AG04449 (cell line): ENCODE measurements at places on chromosomes 5 and 9.
A peak's percentile ranks its signal among the peaks of the same experiment; 100 is the strongest.

- no peak for DNase-seq
Observed at GRCh38 chr5:14178671-14179211, 35.6 kb downstream of the TRIO start.

DNA sequence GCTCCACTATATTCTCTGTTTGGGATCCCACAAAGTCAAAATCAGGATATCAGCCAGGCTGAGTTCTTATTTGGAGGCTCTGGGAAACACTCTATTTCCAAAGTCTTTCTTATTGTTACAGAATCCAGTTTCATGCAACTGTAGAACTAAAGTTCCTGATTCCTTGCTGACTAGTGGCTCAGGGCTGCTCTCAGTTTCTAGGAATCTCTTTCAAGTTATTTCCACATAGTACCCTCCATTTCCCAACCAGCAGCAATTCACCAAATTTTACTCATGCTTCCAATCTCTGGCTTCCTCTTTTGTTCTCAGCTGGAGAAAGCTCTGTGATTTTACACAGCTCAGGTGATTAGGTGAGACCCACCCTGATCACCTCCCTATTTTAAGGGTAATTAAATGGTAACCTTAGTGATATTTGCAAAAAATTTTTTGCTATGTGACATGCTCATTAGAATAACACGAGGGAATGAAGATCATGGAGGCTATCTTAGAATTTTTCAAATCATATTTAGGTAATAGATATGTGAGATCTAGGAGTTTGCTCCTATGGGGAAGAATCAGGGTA is 794.9 kb upstream of the ARRDC3 start:
- no peak for DNase-seq

DNA sequence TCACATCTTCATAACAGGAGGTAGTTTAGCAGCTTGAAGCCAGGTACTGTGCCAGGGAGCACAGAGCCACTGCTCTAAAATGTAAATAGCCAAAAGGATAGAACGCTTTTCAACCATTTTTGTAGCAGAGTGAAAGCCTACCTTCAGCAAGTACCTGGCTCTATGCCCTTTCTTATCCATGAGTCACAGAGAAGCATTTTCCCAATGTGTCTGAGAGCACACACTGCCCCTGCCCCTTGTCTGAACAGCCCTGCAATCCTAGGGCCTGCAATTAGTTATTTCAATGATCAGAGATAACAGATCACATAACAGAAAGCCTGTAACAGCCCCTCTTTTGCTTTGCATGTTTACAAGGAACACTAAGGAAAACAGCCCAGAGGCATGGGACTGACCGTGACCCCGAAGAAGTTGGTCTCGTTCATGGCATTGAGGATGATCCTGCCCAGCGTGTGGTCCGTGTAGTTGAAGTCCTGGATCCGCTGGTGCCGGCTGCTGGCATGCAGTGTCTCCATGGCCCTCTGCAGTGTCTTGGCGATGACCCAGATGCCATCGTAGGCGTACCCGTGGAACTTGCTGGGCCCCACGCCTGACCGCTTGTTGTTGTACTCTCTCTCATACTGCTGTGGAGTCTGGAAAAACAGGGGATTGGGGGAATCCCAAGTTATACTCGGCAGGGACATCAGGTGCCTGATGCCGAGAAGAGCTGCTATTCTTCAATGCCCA is 198.3 kb upstream of the TBC1D2 start:
- no peak for DNase-seq

- DNase-seq, result no peak
Observed at GRCh38 chr9:126482361-126483044, 131.2 kb upstream of the LMX1B start.

GRCh38 chr5:79193643-79194042 is 42.3 kb upstream of the JMY start:
- DNase-seq, result no peak

- no peak for DNase-seq
Observed at GRCh38 chr5:144191998-144192397, 21.3 kb downstream of the KCTD16 start.

DNA sequence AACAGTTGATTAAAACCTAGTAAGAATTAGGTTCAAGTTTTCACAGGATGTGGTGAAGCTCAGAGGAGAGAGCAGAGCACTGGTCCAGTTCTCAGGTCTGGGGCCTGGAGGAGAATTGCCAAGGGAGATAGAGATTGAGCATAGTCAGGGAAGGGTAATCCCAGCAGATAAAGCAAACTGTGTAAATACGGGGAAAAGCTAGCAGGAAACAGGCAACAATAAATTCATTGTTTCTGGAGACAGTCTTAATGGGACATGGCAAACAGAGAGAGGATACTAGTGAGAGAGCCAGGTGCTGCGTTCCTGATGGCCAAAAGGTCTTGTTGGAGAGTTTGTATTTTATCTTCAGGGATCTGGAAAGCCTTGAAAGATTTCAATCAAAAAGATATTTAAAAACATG is 333.0 kb downstream of the PDE4D start:
- DNase-seq, result no peak

- no peak for DNase-seq
Observed at GRCh38 chr9:26727471-26727870, 165.1 kb downstream of the CAAP1 start.

DNA sequence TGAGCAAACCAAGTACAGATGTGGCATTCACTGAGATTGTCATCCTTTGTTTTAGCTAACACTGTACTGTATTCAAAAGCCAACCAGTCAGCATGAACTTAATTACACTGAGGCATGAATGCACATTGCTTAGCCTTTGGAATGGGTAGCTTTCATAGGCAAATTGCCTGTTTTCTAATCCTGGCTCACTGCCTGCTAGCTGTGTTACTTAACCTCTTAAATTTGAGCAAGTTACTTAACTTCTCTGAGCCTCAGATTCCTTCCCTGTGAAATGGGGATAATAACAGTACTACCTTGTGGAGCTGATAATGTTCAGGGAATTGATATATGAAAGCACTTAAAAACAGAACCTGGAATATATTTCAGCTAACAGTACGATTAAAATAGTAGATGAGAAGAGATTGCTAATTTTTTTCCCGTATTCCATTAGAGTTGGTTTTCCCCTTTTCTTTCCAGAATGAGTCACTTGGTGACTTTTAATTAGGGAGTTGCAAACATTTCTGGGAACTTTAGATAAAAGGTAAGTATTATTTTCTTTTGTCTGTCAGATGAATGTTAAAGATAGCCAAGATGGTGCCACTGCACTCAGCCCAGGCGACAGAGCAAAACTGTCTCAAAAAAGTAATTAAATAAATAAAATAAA is 43.9 kb downstream of the ARRDC3 start:
- DNase-seq, result peak; percentile 9

- peak; percentile 44 for DNase-seq
Observed at GRCh38 chr9:131999692-132000551, 79.7 kb downstream of the MED27 start.

DNA sequence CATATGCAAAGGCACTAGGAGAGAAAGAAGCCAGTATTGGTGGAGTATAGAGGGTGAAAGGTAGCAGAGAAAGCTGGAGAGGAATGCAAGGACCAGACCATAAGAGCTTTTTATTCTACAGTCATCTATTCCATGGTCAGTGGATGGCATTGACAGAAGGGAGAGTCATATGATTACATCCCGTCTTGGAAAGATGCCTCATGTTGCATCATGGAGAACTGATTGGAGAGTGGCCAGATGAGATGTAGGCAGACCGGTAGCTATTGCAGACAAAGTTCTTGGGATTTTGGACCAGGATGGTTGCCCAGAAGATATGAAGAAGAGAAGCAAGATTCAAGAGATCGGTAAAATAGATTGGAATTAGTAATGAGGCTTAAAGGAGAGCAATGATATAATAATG is 260.7 kb downstream of the CHSY3 start:
- DNase-seq, result no peak
